ENCODE measurements at places on chromosomes 16 and 17.

- no peak for DNase-seq
Observed at GRCh38 chr17:8398980-8399379, 1.4 kb upstream of the RNF222 start.

GRCh38 chr17:58920773-58921172, 165.1 kb downstream of the PPM1E start:
- no peak for DNase-seq

GRCh38 chr16:10877472-10877946, 507 bp downstream of the CIITA start:
- DNase-seq: peak; percentile 65

DNA sequence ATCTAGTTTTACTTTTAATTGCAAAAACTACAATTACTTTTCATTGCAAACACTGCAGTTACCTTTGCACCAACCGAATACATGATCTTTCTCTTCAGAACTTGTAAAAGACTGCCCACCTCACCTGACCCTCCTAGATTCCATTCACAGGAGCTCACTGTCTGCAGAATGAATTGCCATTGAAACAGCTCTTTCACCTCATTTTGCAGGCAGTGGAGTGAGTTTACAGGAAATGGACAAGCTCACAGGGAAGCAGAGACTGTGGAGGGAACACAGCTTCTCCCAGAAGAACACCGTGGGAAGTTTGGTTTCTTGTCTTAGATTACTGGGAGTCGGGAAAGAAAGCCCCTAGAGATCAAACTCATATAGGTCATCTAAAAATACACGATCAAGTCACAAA, 439.7 kb upstream of the RBFOX1 start:
- DNase-seq: no peak

DNA sequence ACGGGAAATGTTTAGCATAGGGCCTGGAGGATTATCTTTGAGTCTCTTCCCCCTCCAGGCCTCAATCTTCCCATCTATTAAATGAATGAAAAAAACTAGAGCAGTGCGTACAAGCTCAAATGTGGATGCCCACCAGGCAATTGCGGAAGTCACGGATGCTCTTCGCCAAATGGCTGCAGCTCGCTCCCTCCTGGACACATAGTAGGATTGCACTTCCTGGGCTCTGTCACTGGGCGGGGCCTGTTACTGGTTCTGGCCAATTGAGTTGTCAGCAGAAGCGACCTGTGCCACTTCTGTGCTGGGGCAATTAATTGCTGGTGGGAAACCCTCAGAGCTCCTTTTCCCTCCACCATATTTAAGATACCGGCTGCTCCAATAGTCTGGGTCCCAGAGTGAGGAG, 168.2 kb upstream of the IRX6 start:
- DNase-seq: peak; percentile 29

GRCh38 chr16:68355447-68356248, 44.8 kb downstream of the PRMT7 start:
- peak; percentile 89 for DNase-seq

GRCh38 chr16:22671301-22672076, 142.5 kb upstream of the HS3ST2 start:
- no peak for DNase-seq

GRCh38 chr17:75260641-75261335, 618 bp downstream of the GGA3 start:
- peak; percentile 64 for DNase-seq

GRCh38 chr17:49053171-49053829, 56.1 kb downstream of the IGF2BP1 start:
- no peak for DNase-seq

GRCh38 chr17:49511810-49512209, 16.7 kb downstream of the NGFR start:
- no peak for DNase-seq

DNA sequence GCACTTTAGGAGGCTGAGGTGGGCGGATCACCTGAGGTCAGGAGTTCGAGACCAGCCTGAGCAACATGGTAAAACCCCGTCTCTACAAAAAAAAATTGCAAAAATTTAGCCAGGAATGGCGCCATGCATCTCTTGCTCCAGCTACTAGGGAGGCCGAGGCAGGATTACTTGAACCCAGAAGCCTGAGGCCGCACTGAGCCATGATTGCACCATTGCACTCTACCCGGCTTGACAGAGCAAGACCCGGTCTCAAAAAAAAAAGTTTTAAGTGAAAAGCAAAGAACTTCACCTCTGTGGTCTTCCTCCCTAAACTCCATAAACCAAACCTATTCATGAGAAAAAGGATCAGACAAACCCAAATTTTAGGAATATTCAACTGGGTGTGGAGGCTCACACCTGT, 7.0 kb downstream of the CD2BP2 start:
- DNase-seq: no peak

DNA sequence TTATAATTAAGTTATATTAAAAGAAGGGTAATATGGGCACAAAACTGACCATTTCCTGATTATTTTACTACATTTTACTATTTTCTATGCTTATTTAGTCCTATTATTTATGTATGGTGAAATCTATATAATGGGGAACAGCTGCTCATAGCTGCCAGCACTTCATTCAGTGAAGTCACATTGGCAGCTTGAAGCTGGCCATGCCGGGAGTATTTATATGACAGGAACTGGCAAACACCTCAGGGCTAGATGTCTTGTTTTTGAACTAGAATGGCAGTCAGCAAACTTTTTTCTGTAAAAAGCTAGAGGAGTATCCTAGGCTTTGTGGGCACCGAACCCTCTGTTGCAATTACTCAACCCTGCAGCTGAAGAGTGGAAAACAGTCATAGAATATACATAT, 104.1 kb downstream of the CDH13 start:
- no peak for DNase-seq

DNA sequence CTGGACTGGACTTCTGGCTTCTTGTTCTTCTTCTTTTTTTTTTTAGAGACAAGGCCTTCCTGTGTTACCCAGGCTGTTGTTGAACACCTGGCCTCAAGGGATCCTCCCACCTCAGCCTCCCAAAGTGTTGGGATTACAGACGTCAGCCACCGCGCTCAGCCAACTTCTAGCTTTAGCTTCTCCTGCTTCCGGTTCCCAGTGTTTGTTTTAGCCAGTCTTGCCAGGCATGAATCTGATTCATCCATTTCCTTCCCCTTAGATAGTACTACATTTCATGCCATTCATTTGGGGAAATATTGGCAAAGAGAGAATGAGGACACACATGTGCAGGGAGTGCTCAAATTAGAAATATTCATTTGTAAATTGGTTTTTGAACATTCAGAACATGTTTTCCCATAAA, 12.1 kb upstream of the NDUFAB1 start:
- no peak for DNase-seq

DNA sequence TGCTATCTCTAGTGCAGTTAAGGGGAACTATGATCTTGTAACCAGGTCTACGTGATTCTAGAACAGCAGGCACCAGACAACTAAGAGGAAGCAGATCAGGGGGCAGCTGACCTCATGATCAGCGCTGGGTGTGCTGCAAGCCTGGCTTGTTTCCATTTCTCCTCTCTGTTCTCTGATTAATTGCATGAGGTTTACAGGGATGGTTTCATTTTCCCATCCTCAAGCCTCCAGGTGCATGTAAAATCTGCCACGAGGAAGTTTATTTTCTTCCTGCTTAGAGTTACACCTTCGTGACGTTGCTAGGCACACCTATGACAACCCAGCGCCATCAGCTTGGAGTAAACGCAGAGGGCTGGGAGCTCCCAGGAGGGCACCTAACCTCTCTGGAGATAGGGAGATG, 4.3 kb upstream of the NUPR1 start:
- no peak for DNase-seq

- no peak for DNase-seq
Observed at GRCh38 chr17:9269350-9270035, 248.2 kb downstream of the NTN1 start.

- no peak for DNase-seq
Observed at GRCh38 chr16:81254922-81255526, 16.5 kb downstream of the BCO1 start.

- no peak for DNase-seq
Observed at GRCh38 chr17:72145562-72145961, 24.7 kb downstream of the SOX9 start.

- peak; percentile 34 for DNase-seq
Observed at GRCh38 chr17:44323359-44324091, 1.1 kb downstream of the SLC25A39 start.

- DNase-seq: no peak
Observed at GRCh38 chr17:2863204-2863603, 67.0 kb downstream of the RAP1GAP2 start.

GRCh38 chr17:29155227-29155965, 24.8 kb downstream of the MYO18A start:
- DNase-seq: peak; percentile 63

GRCh38 chr17:19372011-19372370, 6.3 kb upstream of the MAPK7 start:
- DNase-seq: no peak

DNA sequence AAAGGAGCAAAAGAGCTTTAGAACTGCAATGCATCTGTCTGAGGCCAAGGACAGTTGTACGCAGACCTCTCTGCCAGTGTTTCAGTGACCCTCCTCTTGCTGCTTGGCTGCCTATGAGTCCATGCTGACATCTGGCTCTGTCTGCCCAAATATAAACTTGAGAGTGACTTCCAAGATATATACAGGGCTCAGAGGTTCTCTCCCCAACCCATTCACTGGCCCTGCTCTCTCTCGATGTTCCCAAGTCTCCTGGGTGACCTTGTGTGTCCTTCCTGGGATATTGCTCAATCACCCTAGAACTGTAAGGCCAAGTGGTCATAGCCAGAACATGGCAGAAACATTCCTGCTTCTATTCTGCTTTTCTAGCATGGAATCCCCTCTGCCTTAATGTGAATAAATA, 716.3 kb downstream of the WWOX start:
- no peak for DNase-seq

- DNase-seq: no peak
Observed at GRCh38 chr17:65008882-65009281, 47.7 kb downstream of the GNA13 start.

DNA sequence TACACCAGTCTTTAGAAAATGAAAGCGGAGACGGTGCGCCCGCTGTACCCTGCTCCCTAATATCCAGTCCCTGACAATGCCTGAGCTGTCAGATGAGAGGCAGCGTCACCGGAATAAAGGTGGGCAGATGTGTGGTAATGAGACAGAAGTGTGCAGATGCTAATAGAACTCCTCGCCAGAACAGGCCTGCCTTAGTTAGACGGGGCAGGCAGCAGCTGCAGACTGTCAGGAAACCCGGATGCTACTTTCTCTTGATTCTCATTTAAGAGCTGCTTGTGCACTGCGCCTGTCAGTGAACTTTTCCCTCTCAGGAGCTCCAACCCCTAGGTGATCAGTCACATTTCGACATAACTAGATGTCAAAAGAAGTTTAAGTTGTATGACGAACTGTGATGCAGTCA, 221.8 kb upstream of the IRX3 start:
- no peak for DNase-seq

- no peak for DNase-seq
Observed at GRCh38 chr17:12431188-12431587, 234.5 kb upstream of the MYOCD start.

DNA sequence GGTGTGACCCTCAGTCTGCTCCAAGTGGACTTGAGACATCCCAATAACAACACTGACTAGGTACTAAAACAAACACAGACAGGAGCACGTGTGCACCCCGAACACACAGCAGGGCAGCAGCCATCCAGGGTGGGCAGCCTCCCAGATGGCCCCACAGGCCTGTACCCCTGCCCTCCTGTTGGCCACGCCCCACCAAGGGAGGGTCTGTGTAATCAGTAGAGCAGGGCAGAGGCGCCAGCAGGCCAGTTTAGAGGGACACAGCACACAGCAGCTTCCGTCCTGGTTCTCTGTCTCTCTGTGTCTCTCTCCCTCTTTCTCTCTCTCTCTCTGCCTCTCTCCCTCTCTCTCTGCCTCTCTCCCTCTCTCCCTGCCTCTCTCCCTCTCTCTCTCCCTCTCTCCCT, 21.4 kb downstream of the ACTG1 start:
- no peak for DNase-seq

DNA sequence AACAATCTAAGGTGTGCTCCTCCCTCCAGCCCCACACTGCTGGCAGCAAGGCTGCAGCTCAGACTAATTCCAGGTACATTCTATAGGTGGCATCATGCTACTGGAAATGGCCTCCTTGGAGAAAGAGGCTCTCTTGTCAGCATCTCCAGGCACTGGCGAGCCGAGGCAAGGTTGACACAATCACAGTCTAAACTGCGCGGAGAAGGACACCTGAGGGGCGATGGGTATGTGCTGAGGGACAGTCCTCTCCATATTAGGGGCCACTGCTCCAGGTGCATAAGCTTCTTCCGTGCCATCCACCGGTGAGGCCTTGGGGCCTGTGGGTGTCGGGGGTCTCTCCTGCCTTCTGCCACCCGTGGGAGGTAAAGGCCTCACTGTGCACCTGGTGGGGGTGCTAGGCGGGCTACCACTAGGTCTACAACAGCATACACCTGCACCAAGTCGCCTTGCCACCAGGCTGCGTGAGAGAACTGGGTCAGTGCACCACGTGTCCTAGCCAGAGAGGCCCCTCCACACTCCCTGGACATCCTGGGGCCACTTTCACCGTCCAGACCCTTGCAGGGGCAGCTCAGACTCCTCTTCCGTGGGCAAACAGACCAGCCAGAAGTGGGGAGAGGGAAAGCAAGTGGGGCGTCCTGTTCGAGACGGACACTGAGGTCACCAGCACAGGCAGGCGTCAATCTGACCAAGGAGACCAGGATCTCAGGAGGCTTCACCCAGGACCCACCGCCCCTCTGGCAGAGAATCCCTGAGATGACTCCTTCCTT, 12.1 kb upstream of the CBX8 start:
- peak; percentile 82 for DNase-seq

DNA sequence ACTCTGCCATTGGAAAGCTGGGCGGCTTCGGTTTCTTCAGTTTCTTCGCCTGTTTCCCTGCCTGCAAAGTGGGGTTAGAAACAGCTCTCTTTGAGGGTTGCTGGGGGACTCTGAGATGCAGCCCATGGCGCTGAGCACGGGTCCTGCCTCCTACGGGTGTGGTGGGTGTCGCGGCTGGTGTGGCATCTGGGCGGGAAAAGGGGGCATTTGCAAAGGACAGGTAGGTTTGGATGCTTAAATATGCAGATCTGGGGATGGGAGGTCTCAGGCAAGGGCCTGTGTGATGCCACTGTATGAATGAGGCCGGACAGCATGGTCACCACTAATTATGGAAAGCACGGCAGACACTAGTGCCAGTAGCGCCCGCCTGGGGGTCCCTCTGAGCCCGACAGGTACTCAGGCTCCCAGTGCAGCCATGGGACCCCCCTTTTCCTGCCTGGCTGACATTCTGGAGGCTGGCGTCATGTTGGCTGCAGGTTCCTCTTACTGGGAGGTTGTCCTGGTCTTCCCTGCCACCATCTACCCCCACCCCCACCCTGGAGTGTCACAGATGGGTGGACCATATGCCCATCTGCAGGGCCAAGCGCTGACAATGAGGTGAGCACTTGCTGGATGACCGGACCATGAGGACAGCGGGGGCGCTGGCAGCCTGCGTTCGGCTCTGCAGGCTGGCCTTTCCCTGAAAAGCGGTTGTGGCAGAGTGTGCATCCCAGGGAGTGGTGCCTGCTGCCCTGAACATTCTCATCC, 237.7 kb downstream of the SEC14L1 start:
- no peak for DNase-seq
